ENCODE measurements at places on chromosomes 1 and 21. TPM values are rescaled to one million over a fixed set of nuclear protein-coding genes. Genes with fewer than 3 reads are reported as not detected.

MPL gene
- not detected for total RNA-seq

ETNK2 gene
- total RNA-seq: 6.7 TPM

CCDC24 gene
- 24.4 TPM for total RNA-seq

TRIM67 gene
- total RNA-seq: 0.08 TPM

EFNA3 gene
- total RNA-seq: 2.3 TPM

OR6F1 gene
- total RNA-seq: not detected

AVPR1B gene
- total RNA-seq: not detected

LRRC38 gene
- not detected for total RNA-seq

KANK4 gene
- total RNA-seq: 0.18 TPM

ADGRL2 gene
- 34.2 TPM for total RNA-seq

FCER1G gene
- total RNA-seq: 0.77 TPM
